ENCODE measurements at places on chromosomes 7 and 10. TPM values are rescaled to one million over a fixed set of nuclear protein-coding genes. Genes with fewer than 3 reads are reported as not detected.

DNA sequence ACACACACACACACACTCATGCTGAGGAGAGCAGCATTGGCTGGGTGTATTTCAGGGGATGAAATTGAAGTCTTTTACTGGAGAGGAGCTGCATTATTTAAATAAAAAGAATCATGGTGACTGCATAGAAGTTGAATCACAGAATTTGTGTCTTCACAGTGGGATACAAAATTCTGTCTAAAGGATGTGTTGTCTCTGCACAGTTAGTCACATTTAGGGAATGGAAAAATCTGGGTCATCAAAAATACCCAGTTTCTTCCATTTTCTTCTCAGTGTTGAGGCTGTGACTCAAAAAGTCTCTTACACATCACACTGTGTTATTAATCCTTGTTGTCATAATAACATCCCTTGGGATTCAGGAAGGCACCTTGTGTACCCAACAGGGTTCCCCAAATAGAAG, 10.9 kb downstream of the PAPSS2 start:
- no peak for DNase-seq

- DNase-seq: no peak
Observed at GRCh38 chr10:7027237-7027912, 383.5 kb downstream of the SFMBT2 start.

DNA sequence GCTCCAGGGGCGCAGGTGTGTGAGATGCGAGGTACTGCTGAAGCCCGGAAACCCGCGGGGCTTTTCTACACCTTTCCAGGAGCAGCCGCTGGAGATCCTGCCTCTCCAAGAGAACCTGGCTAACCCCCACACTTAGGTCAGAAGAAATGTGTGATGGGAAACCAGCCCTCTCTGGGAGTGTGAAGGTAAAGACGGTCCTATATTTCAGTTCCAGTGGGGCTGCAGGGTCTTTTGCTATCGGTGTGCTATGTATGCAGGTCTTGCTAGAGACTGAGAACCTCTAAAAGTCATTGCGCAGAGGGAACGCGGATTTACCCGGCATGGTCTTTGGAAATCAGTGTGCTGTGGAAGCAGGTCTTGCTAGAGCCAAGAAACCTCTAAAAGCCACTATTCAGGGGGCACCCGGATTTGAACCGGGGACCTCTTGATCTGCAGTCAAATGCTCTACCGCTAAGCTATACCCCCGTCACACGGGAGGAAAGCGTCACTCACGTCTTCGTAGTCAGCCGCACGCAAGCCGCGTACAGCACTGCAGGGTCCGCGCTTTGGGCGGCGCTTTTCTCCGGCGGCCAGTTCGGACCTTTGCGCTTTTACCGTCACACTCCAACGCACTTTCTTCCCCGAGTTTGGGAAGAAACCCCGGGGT, 46.0 kb downstream of the ZNF777 start:
- DNase-seq: peak; percentile 83

Gene CAMK2B
- 1.1 TPM for total RNA-seq

GRCh38 chr7:45698303-45699014, 124.3 kb downstream of the ADCY1 start:
- DNase-seq: no peak

All from kidney (tissue), 22 donors.